ENCODE measurements at places on chromosomes 11 and 22.

DNA sequence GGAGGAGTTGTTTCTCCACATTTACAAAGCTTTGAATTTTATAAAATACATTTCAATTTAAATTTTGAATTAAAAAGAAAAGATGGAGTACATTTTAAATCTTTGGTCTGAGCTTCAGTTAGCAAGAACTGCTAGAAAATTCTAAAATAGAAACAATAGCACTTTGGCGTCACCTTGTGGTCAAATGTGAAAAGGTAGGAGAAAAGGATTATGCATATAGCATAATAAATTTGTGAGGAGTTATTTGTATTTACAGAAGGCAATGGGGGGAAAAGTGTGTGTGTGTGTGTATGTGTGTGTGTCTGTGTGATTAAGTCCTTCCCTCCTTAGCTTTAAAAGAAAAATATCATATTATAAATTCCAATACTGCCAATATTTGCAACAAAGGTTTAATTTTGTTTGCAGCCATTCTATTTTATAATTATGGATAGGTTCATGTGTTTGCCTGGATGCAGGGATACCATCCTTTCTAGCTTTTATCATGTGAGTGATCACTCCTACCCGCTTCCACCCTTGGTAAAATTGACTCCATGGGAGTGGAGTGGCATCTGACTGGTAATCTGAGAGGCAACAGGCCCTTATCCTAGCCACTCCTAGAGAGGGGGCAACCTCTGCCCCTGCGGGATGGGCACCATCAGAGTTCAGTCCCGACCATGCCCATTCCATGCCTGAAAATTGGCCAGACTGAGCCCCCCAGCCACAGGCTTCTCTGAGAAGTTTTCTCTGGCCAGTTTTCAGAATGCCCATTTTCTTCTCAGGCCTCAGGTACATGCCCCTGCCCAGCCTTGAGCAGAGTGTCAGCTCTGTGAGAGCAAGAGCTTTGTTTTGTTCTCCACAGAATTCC is 13.6 kb upstream of the LGR4 start:
- peak; percentile 82 for DNase-seq

DNA sequence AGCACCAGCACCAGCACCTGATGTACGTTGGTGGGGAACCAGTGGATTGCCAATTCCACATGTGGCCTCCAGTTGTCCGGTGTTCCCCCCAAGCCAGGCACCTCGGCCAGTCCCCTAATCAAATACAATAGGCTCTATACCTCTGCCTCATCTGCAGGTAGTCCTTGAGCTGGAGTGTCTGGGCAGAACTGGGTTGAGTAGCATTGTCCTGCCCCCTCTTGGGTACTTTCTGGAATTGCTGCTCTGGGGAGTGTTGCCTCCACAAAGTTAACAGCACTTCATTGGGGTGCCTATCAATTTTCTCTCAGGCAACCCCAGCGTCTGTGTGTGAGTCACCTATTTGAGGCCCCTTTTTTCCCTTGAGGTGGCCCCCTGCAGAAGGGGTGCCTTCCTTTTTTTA is 413.0 kb upstream of the LARGE1 start:
- DNase-seq: no peak

GRCh38 chr11:43853781-43854180 is 26.9 kb upstream of the ALKBH3 start:
- no peak for DNase-seq

GRCh38 chr11:68361702-68362101 is 49.3 kb downstream of the LRP5 start:
- no peak for DNase-seq

GRCh38 chr11:112297248-112297866 is 36.7 kb upstream of the PLET1 start:
- no peak for DNase-seq

- DNase-seq: no peak
Observed at GRCh38 chr11:726278-727220, 20.5 kb downstream of the EPS8L2 start.

GRCh38 chr22:37965940-37966664 is 12.6 kb downstream of the POLR2F start:
- peak; percentile 24 for DNase-seq

DNA sequence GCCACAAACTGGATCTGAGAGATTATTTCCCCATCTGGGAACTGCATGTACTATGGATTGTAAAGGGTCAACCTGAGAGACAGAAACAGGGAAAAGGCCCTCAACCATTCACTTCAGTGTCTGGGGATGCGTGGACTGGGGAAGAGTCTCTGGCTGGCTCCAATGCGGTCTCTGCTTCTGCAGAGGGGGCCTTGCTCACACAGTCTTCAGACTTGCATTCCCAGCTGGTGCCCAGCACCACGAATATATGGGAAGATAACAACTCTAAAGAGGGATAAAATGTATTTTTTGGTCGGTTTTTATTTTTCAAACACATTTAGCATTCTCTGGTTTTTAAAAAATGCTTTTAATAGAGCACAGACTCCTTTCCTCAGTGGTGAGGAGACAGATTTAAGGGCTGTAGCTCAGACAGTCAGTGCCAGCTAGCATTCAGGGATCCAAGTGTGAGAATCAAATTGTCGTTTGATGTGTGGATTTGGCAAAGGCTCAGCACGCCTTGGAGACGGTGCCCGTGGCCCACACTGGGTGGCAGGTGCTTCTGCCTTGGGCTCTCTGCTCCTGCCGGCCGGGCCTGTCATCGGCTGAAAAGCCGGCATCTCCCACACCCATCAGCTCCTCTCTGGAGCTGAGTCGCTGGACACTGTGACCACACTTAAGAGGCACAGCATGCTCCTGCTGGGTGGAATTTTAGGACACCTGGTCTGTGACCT is 8.0 kb upstream of the EFCAB6 start:
- peak; percentile 56 for DNase-seq

DNA sequence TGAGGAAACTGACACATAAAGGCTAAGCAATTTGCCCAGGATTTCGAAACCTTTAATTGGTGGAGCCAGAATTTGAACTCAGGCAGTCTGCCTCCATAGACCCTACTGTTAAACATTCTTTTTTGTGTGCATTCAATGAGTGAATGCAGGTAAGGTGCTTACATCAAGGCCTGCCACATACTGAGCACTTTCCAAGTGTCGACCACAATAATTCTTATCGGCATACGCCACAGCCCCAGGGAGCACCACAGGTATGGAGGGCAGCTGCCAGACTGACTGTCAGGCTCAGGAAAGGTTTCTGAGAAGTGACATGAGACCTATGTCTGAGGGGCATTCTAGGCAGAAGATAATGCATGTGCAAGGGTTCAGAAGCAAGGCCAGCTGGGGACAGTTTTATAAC is 334.7 kb upstream of the NARS2 start:
- DNase-seq: no peak

DNA sequence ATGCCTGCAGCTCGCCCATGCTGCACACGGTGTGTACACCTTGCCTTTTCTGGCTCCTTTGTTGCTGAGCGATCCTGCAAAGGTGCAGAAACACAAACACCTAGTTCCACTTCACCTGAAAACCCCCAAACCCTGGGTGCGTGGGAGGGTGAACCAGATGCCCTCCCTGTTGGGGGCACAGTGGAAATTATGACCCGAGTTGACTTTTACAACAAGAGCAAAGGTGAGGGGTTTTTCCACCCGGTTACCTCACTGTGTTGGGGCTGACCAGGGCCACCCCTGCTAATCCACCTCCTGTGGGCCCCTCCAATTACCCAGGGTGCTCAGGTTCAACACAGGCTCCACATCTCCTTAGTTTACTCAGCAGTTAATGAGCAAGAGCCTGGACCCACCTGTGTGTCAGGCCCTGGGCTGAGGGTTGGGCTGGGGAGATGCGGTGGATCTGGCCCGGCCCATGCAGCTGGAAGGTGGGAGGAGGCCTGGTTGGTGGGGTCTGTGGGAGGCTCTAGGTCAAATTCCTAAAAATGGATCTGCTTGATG is 42.1 kb downstream of the LRRC32 start:
- no peak for DNase-seq

DNA sequence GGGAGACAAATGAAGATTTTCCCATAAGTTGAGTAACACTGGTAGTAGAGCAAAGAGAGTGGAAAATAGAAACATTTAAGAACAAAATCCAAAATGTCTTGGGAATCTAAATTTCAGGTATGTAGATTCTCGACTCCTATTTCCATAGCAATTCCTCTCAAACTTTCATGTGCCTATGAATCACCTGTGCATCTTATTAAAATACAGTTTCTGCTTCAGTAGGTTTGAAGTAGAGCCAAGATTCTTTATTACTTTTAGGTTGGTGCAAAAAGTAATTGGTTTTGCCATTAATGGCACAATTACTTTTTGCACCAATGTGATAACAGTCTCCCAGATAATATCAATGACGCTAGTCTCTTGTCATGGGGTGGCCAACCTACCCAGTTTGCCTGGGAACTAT is 115.3 kb upstream of the SLC5A12 start:
- no peak for DNase-seq

DNA sequence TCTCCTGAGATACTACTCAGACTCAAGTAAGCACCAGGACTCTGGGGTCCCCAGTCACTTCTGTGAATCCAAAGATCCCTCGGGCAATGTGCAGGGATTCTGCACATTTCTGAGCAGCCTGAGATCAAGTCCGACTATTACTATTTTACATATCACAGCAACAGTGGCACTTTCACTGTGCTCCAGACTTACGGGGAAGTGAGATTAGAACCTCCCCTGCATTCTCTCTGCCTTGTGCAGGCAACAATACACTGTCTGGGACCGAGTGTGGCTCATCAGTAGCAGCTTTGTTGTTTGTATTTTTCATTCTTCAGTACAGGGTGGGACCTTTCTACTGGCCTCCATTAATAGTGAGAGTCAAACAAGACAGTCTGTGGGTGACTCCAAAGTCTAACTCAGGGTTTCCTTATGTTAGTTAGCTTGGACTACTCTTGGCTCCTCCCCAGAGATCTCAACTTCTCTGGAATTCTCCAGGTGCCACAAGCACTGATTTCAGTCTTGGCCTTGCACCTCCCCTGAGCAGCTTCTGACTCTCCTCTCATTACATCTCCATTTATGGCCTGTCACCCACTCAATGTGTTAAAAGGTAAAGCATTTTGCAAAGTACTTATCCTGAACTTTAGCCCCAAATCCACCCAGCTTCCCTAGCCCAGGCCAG is 76.2 kb upstream of the TOP3B start:
- no peak for DNase-seq

- no peak for DNase-seq
Observed at GRCh38 chr22:20403779-20404140, 9.8 kb downstream of the ZNF74 start.

DNA sequence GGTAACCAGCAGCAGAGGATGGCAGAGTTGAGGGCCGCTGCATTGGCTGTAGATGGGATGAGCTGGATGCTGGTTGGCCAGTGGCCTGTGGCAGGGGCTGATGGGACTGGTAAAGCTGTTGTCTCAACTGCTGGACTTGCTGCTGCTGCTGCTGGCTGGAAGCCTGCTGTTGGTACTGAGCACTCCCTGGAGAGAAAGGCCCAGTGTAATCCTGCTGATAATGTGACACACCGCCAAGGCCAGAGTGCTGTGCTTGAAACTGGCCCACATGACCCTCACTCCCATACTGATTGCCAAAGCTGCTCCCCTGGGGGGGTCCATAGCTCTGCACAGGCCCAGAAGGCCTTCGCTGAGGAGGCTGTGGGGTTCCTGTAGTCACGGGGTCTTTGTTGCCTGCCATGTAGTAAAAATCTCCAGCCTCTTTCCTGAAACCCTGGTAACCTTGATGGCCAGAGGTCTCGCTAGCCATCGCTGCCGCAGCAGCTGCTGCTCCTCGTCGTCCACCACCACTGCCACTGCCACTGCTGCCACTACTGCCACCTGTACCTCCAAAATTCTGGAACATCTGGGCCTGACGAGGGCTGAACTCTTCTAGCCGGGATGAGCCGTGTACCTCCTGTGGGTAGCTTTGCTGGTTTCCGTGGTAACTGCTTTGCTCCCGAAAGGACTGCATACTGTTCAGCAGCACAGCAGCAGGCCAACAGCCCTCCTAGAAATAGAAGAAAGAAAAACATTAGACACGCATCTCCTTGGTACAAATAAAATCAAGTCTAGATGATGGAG is 55.6 kb downstream of the TCF20 start:
- DNase-seq: no peak

DNA sequence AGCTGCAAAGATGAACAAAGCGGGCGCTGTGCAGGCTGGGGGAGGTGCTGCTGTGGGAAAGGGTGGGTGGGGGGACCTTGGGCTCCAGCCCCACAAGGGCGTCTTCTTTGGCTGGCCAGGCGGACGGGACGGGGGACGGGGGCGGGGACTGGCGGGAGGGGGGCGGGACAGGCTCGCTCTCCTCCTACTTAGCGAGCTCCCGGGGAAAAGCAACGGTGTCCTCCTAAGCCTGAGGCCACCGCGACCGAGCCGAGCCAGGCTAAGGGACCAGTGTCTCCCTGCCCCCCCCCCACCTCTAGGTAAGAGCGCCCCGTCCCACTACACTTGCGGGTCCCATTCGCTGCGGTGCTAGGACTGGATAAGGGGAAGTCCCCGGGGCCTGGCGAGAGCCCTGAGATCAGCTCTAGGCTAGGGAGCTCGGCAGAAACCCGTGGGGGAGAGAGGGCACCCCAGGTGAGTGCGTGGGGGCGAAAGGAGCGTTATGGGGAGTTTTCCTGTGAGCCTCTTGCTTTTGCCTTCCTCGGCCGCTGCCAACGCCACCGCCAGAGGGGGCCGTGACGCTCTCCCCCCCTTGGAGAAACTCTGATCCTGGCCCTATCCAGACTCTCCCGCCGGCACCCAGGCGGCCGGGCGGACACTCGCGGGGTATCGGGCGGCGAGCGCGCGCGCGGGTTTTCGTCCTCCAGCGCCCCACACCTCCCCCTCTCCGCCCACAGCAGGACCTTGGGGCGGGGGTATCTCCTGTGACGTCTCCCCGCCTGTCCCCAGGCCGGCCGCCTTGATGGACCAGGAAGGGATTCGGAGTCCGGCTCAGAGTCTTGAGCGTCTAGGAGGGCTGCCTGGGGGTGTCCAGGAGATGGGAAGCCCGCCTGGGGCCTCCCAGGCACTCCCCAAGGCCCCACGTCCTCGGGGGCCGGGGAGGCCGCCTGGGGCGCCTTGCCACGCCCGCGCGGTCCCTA is at the start of gene PHLDB1:
TSS of gene PHLDB1 (plus strand) at position 215 of the 959 bp plus-strand sequence. CDS start 6,222 bp downstream, outside the sequence.
- DNase-seq: peak; percentile 76

GRCh38 chr11:16153951-16154350 is 202.4 kb downstream of the SOX6 start:
- no peak for DNase-seq

DNA sequence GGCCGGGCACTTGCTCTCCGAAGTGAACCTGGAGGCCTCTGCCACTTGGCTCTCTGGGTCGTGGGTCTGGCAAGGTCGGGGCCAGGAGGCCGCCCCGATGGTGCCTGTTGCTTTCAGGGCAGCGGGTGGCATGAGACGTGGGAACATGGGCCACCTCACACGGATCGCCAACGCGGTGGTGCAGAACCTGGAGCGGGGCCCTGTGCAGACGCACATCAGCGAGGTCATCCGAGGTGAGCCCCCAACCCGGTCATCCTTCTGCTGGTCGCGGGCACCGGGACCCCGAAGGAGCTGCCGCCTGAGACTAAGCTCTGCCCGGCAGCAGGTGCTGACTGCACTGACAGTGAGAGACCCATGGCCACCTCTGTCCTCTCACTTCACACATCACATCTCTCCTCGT is 40.0 kb downstream of the SBF1 start:
- DNase-seq: no peak

GRCh38 chr11:60872961-60873524 is 5.7 kb downstream of the ZP1 start:
- no peak for DNase-seq

- no peak for DNase-seq
Observed at GRCh38 chr11:115630214-115630613, 126.0 kb upstream of the CADM1 start.
